ENCODE measurements at places on chromosomes 16 and 17.

GRCh38 chr17:73365301-73365874 lies 53.6 kb upstream of the CDC42EP4 start:
- no peak for DNase-seq

- no peak for DNase-seq
Measured at GRCh38 chr17:13176436-13176835, 158.6 kb upstream of the ELAC2 start.

- no peak for DNase-seq
Measured at GRCh38 chr17:11561702-11562101, 36.6 kb upstream of the DNAH9 start.

DNA sequence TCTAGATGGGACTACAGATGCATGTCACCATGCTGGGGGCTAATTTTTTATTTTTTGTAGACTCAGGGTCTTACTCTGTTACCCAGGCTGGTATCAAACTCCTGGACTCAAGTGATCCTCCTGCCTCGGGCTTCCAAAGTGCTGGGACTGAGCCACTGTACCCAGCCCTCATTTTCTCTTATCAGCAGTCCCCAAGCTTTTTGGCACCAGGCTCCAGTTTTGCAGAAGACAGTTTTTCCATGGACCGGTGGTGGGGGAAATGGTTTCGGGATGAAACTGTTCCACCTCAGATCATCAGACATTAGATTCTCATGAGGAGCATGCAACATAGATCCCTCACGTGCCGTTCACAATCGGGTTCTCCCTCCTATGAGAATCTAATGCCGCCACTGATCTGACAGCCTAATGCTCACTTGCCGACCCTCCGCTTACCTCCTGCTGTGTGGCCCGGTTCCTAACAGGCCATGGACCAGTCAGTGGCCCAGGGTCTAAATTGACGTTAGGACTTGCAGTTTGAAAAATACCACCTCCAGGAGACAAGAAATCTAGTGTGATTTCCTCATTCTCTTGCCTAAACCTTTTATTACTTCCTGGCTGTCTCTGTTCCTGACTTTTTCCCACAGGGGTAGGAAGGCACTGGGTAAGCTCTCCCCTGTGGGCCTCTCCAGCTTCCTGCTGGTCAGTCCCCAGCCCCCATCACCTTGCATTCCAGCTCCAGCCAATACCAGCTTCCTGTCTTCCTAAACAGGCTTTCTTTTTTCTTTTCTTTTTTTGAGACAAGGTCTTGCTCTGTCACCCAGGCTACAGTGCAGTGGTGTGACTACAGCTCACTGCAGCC lies 9.3 kb upstream of the CNP start:
- no peak for DNase-seq

DNA sequence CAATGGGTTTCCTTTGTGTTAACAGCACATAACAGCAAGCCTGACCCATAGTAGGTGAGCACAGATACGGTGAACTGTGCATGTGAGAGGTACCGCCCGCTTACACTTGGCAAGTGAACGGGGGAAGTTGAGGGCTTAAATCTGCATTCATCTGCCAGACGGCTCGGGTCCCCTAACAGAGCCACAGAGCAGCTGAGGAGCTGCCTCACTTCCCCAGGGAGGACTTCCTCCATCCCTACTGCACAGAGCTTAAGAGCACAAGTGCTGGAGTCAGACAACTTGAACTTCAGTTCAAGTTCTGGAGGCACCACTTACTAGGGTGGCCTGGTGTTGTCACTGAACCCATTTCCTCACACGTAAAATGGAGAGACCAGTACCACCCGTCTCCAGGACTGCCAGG lies 13.4 kb downstream of the RAB5C start:
- DNase-seq = no peak

GRCh38 chr17:27457360-27457715 lies 1.1 kb downstream of the KSR1 start:
- DNase-seq = no peak

- no peak for DNase-seq
Measured at GRCh38 chr16:77943801-77944200, 78.5 kb upstream of the CLEC3A start.

DNA sequence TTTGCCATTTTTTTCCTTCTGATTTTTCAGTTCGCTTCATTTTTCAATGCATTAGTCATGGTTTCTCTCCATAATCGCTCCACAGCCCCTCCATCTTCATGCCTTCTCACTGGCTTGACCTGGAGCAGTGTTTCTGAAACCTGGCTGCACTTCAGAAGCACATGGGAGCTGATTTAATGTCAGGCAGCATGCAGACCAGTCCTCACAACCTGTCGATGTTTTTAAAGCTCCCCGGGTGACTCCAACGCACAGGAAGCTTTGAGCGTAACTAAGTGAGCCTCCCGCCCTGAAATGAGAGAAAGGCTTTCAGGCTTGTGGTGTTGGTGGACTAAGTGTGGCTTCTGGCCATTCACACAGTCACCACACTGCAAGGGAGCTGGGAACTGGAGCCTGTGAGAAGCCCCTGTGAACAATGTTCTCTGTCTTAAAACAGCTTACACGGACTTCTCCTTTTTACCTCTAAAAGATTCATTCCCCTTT lies 16.8 kb upstream of the DRG2 start:
- no peak for DNase-seq

DNA sequence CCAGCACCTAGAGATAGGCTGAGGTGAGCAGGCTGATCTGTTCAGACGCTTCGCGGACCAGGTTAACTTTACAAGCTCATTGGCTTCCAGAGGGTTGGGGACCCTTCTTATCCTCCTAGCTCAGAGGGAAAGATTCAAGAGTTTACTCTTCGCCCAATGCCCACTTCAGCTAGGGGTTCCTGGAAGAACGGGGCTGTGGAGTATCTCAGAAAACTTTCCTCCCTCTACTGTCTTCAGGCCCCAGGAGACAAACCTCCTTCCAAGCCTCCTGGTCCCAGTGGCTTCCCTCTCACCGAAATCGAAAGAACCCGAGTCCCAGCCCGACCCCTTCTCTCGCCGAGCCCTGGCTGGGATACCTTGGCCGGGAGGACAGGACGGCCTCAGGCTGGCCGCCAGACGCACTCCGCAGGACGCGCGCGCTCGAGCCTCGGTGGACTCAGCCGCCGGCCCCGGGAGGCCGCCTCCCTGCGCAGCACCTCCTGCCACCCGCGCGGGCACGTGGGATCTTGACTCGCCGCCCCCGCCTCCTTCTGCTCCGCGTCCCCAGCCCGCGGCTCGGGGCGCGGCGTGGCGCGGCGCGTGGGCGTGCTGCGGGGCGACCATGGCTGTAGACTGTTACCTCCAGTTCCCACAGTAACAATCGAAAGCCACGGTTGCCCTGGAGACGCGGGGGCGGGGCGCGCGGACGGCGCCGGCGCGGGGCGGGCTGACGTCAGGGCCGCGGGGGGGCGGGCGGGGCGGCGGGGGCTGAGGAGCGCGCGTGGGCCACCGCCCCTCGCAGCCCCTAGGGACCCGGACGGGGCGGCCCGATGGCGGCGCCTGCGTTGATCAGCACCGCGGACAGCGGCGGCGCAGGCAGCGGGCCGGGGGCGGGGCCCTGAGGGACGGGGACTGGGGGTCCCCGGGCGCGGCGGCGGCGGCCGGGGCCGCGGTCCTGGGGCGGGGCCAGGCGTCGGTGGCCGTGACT lies 5.3 kb upstream of the HIC1 start:
- DNase-seq = no peak

- no peak for DNase-seq
Measured at GRCh38 chr17:40824015-40824832, 1.8 kb upstream of the KRT10 start.

DNA sequence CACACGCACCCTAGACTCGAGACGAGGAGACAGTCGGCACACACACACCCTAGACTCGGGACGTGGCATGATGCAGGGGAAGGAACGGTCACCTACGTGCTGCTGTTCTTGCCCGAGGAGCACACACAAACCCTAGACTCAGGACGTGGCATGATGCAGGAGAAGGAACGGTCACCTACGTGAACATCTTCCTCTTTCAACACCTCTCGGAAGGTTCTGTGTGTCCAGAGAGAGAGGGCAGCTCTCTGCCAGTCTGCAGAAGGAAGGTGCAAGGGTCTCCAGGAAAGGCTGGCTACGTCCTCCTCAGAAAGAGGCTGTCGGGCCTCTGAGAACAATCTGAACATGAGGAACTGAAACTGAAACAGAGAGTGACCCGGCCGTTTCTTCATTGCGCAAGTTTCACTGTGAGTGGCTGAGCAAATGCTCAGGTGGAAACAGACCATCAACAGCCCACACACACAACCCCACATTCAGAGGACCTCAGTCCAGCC lies 43.4 kb downstream of the ZNF276 start:
- no peak for DNase-seq

GRCh38 chr16:51526621-51527020 lies 375.6 kb upstream of the SALL1 start:
- DNase-seq = peak; percentile 76

DNA sequence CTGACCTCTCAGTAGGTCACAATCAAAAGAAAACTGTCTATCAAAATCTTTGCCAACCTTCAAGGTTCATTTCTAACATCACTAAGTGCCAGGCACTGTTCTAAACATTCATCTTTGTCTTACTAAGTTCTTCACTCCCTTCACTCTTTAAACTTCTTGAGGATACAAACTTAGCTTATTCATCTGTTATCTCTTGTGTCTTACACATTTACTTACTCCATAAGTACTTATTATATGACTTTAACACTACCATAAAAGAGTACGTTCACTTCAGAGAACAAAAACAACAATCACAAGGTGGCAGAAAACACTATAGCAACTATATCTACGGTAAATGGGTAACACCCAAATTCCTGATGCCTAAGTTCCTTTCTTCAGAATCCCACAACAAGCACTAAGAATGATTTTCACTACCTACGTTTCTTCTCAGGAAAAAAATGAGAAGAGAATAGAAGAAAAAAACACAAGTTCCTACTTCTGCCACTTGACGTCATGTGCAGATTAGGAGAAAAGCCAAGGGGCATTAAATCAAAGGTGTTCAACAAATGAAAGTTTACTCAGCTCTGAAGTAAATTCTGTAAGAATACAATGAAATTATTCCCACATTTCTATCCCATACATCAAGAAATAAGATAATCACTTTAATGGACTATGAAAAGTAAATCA lies 29.2 kb downstream of the KANSL1 start:
- no peak for DNase-seq

DNA sequence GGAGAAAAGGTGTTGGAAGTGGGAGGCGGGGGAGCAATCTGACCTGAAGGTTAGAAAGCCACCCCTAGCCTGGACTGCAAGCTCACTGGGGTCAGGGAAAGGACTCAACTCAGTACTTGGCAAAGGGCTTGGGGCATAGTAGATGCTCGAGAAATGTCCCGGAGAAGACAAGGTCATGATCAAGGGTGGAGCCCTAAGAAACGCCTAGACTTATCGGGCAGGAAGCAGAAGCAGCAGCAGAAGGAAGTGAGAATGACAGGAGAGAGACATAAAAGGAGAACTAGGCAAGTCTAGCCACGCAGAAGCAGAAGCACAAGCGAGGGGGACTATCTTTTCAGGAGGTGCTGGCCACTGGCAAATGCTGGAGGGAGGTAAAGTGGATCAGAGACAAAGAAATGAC lies 10.2 kb downstream of the COTL1 start:
- no peak for DNase-seq
